Stimulated activated CD8-positive, alpha-beta memory T cell treated with anti-CD3 and anti-CD28 coated beads, Interleukin-7, amount 100 ng/mL, for 1 hour (primary cell): ENCODE measurements at places on chromosomes 3 and 15.

GRCh38 chr3:165206454-165207266 lies 10.5 kb upstream of the SLITRK3 start:
- DNase-seq: no peak

GRCh38 chr15:91983729-91984340 lies 130.3 kb downstream of the SLCO3A1 start:
- DNase-seq: no peak

DNA sequence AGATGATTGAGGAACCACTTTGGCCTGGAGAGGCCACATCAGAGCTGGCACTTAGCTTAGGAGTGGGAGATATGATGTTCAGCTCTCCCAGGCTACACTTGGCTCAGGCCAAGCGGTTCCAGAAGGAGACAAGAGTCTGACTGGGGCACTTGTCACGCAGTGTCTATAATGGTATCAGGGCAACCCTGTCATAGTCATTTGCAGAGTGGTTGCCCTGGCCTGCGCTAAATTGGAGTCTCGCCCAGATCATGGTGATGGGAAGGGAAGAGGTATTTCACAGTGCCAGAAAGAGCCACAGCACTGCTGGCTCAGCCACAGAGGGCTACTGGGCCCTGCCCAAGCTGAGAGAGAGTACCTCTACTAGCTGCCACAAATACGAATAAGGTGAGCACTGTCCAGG lies 186.9 kb upstream of the CRBN start:
- DNase-seq: no peak

DNA sequence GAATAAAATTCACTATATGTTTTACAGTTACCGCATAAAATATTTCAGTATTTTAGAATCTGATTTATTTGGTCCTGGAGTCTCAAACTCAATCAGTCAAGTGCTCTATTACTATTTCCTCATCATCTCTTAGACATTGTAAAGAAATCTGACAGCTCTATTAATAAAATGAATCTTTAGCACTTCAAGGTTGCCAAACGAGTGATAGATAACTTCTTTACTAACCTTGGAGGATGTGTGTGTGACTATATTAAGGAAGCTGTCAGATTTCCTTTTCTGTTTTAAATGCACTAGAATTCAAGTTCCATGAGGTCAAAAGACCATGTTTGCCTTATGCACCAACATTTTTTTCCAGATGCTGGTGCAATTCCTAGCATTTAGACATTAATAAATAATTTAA lies 389.8 kb upstream of the AZI2 start:
- DNase-seq: no peak
